Activated B cell treated with CpG ODN at 0.5 μM for 24 hours (primary cell): ENCODE measurements at places on chromosomes 7 and 10.

DNA sequence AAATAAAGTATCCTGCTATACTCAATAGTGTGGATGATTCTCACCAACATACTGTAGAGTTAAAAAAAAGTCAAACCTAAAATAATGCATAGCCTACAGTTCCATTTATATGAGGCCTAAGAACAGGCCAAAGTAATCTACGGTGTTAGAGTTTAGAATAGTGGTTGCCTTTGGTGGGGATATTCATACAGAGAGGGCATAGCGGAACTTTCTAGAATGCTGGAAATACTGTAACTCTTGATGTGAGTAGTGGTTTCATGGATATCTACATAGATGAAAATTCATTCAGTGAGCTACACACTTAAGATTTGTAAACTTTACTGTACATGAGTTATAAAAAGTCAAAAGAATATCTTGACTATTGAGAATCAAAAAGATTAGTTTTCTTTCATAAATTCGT is 349.9 kb upstream of the NFE2L3 start:
- no peak for DNase-seq

- no peak for DNase-seq
These were observed 51.0 kb downstream of the PTTG1IP2 start for GRCh38 chr7:90520484-90520883.

DNA sequence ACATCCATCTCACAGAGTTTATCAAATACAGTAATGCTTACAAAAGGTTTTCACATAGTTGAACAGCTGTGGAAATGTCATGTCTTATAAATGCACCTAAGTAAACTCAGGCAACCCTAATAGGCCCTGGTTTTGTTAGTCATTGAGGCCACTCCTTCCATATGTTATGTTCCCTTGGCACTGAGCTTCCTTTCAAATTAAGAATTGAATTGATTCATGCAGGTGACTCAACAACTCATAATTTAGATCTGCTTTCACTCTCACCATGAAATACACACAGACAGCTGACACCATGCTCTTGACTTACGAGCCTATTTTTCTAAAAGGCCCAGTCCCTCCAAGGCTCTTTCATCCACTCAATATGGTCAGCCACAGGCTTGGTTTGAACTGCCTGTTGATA is 476.9 kb downstream of the KCNMA1 start:
- no peak for DNase-seq

DNA sequence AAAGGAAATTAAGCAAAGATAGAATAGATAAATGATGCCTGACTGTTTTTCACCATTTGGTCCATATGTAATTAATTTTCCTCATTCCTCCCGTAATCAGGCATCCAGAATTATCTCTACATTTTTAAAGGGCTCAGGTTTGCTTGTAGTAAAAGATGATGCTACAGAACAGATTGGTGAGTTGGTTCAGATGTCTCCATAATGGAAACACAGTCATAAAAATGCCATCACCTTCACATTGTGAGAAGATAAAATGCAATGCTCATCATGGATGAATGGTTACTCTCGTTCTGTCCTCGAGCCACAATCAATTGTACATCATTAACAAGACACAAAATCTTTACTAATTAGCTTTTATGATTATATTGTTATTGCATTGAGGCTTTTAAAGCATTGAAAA is 64.9 kb upstream of the CELF2 start:
- DNase-seq: no peak

DNA sequence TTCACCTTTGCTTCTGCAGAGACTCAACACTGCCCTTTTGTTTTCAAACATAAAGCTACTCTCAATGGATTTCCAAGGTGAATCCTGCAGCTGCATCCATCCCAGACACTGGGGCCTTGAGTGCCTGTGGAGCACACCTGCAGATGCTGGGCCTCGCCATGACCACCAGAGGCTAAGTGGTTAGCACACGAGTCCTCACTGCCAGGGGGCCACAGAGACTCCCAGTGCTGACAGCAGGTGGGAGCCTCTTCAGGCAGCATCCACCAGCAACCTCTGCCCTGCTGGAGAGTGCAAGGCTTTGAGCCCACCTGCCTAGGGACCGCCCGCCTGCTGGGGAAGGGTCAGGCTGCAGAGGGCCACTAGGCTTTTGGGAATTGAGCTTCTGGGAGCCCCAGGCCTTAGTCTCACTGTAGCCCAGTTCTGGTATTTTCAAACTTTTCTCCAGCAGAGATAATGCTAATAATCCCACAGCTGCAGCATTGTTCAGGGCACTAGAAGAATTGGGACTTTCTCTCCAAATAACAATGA is 9.4 kb upstream of the HPS1 start:
- DNase-seq: no peak

DNA sequence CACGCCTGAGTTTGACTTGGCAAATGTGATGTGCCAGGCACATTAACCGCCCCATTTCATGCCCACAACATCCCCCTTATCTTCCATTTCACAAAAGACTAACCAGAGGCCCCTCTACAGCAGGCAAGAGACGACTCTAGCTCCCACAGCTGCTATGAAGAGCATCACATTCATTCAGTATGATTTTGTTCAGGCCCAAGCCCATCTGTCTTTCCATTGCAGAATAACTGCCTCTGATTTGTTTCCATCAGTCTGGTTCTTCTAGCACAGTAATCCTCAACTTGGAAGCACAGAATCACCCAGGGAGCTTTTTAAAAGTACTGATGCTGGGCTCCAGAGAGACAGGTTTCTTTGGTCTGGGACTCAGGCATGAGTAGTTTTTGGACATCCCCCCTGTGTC is 169.7 kb downstream of the NEURL1 start:
- no peak for DNase-seq

DNA sequence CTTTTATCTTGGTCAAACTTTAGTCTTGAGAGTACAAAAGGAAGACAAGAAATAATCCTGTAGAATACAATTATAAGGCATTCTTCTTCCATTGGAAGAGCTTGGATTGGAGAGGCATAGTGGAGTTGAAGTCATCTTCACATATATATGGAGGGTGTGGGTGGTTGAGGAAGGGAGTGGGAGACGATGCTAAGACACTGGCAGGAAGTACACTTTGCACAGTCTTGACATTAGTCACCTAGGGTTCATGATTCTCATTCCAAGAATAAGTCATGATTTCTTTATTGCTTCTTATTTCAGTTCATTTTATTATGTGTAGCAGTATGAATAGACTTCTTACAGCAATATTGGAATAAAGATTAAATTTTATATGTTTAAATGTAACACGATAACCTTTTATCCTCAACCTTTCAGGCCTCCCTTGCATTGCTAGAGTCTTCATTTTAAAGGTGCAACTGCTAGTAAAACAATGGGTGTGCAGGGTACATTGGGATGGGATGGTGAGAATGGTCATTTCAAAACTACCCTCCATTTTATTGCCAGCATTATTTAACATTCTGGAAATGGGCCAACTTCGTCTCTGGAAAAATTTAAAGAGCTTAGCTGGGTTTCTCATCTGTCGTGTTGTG is 12.3 kb upstream of the SLC26A3 start:
- no peak for DNase-seq

DNA sequence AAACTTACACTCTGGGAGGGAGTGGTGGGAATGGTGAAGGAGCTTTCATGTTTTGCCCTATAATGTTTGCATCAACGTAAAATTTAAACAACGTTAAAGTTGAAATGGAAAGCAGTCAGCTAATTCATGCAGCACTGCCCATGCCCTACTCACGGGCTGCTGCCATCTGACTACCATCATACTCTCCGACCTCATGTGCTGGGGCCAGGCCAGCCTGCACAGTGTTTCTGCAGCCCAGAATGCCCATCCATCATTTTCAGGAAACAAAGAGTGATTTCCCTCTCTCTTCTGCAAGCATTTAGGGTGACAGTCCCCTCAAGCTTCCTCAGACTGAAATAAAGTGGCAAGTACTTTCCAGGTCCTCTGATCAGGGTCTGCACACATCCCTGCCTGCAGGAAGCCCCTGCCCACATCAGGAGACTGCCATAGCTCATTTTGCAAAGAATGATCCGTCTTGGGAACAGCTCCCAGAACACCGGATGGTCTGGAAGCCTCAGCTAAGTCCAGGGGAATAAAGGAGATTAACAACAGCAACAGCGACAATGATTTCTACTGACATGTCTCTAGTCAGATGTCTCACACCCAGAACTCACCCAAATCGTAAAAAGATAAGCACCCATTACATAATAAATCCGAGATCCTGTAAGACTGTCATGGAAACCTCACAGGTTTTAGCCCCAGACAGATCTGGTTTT is 40.3 kb downstream of the ARHGAP22 start:
- DNase-seq: no peak

DNA sequence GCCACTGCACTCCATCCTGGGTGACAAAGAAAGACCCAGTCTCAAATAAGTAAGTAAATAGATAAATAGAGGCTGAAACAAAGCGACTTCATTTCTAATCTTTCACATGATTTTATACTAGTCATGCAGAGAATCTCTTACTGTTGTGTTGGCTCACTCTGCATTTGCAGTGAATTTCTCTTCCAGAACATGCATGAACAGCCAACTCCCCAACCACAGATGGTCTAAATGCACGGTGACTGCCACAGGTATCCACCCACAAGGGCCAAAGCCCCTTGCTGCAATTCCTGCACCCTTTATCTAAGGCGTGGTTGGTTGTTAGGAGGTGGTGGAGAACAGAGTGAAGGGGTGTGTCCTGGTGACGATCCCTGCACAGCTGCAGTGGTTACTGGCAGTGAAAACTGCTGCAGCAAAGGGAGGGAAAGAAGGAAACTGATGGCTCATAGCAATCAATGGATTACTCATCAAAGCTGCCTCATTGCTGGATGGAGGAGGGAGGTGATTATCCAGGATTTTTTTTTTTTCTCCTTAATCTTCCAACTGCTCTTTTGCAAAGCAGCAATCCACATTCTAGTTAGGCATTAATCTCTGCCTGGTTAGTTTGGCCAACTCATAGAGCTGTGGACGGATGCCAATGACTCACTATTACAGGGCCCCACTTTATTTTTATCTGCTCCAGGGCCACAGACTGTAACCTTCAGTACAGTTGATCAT is 50.6 kb downstream of the PRTFDC1 start:
- no peak for DNase-seq

- DNase-seq: no peak
These were observed 139.2 kb upstream of the TMEM168 start for GRCh38 chr7:112929421-112929820.

GRCh38 chr10:14671386-14671831 is 103.3 kb downstream of the FAM107B start:
- DNase-seq: no peak

DNA sequence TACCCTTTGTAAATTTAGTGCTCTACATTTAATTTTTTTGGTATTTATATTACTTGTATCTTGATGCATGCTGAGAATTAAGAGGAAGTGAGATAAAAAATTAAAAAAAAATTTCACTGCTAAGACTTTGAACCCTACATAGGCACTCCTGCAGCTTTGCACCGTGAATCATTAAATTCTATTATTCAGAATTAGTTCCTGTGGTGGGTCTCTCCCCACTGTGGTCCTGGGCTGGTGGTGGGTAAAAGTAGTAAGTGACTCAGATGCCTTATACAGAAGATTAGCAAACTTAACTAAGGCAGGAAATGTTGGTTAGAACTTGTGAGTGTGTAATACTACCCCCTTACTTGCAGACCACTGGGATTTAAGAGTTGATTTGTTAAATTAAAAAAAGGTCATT is 72.6 kb downstream of the AP3M1 start:
- DNase-seq: no peak

DNA sequence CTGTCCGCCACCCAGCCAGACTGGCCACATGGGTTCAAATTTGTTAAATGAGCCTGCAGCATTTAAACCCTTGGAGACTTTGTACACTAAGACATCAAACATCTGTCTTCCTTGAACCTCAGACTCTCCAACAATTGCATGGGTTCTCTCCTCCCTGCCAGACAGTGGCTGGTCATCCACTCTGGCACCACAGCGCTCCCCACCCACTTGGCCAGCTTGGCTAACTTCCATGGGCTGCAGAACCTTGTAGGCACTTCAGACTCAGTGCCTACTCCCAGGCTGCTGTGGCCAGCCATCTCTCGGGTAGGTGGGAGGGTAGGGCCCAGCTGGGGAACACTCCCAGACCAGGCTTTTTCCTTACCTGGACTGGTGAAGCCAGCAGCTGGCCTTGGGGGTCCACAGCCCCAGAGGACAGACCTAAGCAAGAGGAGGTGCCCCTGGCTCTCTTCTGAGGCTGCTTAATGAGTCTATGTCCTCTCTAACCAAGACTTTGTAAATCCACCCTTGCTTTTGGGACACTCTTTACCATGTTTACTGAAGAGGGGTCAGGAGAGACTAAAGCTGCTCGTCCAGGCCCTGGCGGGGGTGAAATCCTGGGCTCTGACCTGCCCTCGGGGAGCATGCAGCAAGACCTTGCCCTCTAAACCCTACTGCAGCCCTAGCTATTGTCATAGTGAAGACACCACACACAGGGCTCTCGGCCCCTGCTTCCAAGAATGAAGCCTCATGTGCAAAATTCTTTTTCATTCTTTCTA is 82.7 kb downstream of the ARHGAP22 start:
- no peak for DNase-seq

- DNase-seq: no peak
These were observed 20.6 kb downstream of the ACSL5 start for GRCh38 chr10:112394475-112394875.

DNA sequence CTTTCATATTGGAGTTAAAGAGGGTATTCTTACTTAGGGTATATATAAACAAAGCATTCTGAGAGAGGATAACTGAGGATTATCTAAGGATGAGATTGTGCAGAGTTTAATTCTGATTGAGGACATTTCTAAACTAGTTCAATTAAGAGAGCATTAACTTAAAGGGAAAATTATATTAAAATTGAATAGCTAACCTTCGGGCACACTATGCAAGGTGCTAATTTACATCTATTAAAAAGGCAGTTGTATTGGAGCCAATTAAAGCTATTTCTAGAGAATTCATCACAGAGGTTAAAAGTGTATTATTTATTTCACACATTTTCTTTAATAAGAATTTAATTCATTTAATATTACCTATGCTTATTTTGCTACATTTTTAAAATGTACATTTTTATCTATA is 17.0 kb upstream of the PIK3CG start:
- no peak for DNase-seq

DNA sequence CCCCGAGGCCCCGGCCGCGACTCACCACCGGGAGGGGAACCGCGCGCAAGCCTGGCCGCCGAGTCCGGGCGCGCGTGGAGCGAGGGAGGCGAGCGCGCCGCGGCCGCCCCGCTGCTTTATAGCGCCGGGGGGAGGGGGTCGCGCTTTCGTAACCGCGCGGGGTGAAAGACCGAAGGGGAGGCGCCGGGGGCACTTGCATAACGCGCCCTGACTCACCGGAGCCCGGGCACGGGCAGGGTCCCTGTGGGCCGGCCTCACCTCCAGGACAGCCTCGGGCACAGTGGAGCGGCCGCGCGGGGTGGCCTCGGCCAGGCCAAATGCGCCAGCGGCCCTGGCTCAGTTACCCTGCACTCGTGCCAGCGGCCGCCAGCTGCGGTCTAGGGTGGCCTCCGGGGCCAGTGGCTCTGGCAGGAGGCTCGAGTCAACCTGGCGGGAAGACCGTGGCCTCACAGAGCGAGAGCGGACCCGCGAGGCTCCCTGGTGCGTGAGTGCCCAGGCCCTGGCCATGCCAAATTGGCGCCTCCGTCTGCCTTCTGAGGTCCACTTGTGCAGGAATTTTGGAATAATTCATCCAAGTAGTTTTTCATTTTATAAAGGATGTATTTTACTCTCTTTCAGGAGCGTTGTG is at the start of gene RBP4:
Gene RBP4, minus strand, starts transcription at position 90 of the 628 bp plus-strand sequence. CDS start 207 bp downstream, outside the sequence.
- DNase-seq: no peak
